ENCODE measurements at places on chromosomes 7 and 10.

- DNase-seq = no peak
These were observed 478.5 kb downstream of the GPAM start for GRCh38 chr10:111705021-111705420.

- DNase-seq = no peak
These were observed 409.3 kb downstream of the PARD3 start for GRCh38 chr10:34405611-34406462.

- DNase-seq = no peak
These were observed 799 bp downstream of the INTS1 start for GRCh38 chr7:1503390-1503789.

GRCh38 chr7:49692516-49692915, 80.9 kb upstream of the VWC2 start:
- DNase-seq = no peak

DNA sequence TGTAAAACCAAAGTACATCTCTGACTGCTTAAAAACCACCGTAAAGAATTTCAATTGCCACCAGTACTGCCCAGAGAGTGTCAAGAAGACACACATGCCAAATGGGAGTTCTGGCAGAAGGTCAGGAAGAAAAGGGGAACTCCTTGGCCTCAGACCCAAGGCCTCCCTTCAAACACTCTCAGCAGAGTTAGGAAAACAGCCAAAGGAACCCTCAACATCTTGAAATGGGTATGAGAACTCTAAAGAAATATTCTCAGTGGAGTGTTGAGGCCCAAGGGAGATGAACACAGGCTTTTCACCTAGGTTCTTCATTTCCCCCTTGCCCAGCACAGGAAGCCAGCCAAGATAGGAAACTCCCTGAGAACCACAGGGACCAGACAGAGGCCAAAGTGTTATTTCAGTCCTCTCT, 96.1 kb upstream of the ASAH2 start:
- no peak for DNase-seq

DNA sequence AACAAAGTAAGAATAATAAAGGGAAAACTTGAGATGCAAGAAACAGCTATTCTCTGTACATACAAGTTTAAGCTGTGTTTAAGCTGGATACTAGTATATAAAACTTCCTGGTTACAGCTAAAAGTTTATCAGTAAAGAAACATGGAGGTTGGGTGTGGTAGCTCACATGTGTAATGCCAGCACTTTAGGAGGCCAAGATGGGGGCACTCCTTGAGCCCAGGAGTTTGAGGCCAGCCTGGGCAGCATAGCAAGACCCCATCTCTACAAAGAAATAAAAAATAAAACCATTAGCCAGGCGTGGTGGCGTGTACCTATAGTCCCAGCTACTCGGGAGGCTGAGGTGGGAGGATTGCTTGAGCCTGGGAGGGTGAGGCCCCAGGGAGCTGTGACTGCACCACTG, 3.2 kb downstream of the RSU1 start:
- DNase-seq = no peak

- DNase-seq = no peak
These were observed 13.7 kb downstream of the PRPS1L1 start for GRCh38 chr7:18013936-18014335.

DNA sequence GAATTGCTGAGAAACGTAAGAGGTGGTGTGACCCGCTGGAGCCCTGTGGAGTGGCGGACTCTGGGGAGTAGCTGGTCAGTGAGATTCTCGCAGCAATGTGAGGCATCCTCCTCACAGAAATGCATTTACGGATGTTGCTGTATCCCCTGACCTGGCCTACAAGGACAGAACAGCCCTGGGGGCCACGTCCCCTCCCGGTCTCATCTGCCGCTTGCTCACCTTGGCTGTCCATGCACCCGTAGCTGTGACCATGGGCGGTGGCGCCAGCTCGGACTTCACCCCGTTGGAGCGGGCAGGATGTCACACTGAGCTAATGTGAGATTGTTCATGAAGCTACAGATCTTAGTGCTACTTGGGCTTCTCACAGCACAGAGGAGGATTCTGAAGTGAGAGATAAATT, 193.8 kb downstream of the EBF3 start:
- DNase-seq = no peak

GRCh38 chr7:85522070-85522469, 335.2 kb upstream of the SEMA3D start:
- DNase-seq = no peak

DNA sequence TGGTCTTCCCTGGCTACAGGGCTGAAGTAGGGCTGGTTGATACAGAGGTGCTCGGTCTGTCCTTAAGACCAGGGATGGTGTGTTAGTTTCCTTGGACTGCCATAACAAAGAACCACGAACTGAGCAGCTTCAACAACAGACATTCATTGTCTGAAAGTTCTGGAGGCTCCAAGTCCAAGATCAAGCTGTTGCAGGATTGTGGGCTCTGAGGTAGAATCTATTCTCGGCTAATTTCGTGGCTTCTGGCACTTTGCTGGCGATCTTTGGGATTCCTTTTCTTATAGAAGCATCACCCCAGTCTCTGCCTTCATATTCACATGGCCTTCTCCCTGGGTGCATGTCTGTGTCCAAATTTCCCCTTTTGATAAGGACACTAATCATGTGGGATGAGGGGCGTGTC, 112.1 kb upstream of the ITGB1 start:
- no peak for DNase-seq

DNA sequence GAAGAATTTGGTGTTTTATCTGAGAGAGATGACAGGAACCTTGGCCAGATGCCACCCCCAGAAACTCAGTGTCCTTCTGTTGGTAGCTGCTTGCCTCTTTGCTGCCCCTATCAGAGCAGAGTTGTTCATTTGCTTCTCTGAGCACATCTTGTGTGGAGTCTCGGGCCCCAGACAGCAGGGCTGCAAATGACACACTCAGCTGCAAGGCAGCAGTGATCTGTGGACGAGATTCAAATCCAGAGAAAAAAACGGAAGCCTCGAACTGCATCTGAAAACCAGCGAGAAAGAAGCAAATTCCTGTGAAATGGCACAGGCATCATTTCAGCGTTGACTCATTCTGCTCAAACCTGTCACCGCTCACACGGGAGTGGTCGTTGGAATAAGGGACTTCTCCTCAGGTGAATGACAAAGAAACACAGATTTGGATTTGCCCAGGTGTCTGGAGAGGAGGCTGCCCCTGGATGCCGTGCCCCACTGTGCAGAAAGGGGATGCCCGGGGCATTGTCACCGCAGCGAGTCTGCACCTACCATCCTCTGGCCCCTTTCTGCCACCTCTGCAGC, 144.7 kb downstream of the PFKFB3 start:
- DNase-seq = no peak

- no peak for DNase-seq
These were observed 36.3 kb downstream of the WDR11 start for GRCh38 chr10:120887482-120887881.

DNA sequence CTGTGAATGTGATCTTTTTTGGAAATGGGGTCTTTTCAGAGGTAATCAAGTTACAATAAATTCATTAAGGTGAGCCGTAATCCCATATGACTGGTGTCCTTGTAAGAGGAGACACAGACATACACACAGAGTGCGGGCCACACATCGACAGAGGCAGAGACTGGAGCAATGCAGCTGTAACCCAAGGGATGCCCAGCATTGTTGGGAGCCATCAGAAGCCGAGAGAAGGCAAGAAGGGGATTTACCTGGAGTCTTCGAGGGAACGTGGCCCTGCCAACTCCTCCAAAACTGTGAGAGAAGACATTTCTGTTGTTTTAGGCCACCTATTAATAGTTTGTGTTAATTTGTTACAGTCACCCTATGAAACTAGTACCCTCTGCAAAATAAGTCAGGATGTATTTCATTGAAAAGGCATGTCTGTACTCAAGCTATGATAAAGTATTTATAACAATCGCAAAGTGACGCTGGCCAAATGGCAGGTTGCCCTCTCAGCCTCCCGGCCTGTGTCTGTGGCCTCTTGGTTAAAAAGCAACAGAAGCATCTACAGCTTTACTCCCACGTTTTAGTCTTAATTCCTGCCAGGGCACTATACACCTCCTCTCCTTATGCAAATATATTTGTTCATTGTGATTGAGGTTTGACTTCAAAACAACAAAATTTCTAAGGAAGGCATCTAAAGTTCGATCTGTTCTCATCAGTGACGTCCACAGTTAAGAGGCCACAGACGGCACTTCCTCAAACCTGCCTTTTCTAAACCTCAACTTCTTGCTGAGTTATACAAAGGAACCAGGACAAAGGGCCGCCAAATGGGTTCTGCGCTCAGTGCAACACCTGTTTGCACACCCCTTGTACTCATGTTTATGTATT, 46.8 kb downstream of the HIPK2 start:
- DNase-seq = no peak

- DNase-seq = no peak
These were observed 35.6 kb downstream of the BTBD16 start for GRCh38 chr10:122306744-122307143.

DNA sequence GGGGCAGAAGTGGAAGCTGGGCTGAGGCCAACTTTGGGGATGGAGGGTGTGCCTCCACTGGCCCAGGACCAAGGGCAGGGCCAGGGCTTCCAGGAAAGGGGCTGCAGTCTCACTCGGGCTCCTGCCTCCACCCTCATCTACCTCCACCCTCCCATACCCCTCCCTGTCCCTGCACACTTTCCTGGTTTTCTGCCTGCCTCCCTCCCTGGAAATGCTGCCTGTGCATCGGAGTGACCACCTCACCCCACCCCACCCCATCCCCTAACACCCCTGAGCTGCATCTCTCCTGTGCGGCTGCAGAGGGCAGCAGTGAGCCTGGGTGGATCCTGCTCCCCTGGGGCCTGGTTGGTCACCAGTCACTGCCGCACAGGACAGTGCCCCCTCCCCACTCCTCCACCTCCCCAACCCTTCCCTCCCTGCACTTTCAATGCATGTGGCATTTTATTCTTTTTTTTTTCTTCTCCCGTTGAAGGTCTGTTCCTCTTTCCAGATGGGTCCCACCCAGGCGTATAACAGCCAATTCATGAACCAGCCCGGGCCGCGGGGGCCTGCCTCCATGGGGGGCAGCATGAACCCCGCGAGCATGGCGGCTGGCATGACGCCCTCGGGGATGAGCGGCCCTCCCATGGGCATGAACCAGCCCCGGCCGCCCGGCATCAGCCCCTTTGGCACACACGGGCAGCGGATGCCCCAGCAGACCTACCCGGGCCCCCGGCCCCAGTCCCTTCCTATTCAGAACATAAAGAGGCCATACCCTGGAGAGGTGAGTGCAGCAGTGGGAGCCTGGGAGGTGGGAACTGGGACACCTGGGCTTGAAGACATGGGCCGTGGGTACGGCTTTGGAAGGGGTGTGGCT, 54.1 kb upstream of the PPIF start:
- DNase-seq = no peak

DNA sequence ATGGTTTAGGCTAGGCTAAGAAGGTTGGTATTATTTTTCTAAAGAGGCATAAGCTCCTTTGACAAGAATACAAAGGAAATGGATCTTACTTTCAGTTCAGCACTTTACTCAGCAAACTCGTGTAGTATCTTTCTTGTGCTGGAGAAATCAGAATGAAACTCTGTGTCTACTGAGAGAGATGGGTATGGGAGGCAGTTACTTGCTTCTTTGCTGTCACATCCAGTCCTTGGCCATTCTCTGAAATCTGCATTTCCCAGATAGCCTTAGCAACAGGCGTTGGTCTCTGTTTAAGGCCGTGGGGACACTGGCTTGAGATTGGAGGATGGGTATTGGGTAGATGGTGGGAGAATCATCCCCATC, 180.5 kb downstream of the NRP1 start:
- no peak for DNase-seq

- DNase-seq = no peak
These were observed 668.5 kb upstream of the GALNT17 start for GRCh38 chr7:70463352-70463938.

DNA sequence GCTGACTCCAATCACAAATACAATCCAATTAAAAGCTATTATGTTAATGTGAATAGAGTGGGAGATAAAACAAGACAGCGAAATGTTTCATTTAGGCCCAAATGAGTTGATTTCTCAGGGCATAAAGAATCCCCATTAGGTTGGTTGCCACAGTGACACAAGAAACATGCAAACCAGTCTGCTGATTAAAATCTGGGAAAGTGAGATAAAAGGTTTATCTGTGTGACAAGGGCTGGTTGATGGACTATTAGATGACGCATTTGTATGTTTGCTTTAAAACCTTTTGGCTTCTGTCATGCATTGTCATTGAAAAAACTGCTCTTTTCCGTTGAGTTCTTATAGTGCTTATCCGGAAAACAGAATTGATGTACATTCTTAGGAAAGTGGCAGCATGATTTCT, 658.2 kb downstream of the GATA3 start:
- no peak for DNase-seq

GRCh38 chr7:131859147-131859821, 302.9 kb upstream of the PODXL start:
- DNase-seq = peak; percentile 25

- no peak for DNase-seq
These were observed 494.0 kb downstream of the TNS3 start for GRCh38 chr7:47087866-47088265.

GRCh38 chr10:60237977-60238758, 151.5 kb downstream of the ANK3 start:
- peak; percentile 4 for DNase-seq

DNA sequence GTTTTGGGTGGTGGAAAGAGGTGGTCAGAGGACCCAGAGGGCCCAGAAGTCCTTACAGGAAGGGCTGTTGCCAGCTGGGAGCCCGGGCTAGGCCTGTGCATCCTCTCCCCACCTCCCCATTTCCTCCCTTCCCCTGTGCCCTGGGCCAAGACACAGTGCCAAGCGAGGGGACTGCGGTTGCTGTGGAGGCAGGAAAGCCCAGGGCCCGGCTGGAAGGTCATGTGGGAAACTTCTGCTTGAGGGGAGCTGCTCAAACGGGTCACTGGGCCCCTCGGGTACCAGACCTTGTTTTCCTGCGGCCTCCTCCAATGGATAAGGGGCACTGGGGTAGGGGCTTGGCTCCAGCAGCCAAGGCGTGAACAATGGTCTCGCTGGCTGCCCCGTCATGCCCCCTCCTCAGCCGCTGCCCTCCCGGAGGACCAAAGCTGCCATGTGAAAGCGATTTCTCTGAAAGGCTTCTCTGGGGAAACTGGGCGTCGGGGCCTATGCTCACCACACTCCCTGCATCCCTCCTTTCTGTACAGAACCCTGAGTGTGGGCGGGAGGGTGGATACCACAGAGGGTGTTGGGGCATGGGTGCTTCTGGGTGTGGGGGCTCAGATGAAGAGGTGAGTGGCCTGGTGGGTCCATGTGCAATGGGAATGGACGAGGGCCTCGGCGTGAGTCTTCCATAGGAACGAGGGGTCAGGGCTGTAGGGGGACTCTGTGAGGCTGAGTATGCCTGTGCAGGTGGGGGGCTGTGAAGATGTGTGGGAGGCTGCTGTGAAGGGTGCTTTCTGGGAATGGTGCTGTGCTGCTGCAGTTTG, 135.3 kb downstream of the PTPN20 start:
- DNase-seq = no peak

DNA sequence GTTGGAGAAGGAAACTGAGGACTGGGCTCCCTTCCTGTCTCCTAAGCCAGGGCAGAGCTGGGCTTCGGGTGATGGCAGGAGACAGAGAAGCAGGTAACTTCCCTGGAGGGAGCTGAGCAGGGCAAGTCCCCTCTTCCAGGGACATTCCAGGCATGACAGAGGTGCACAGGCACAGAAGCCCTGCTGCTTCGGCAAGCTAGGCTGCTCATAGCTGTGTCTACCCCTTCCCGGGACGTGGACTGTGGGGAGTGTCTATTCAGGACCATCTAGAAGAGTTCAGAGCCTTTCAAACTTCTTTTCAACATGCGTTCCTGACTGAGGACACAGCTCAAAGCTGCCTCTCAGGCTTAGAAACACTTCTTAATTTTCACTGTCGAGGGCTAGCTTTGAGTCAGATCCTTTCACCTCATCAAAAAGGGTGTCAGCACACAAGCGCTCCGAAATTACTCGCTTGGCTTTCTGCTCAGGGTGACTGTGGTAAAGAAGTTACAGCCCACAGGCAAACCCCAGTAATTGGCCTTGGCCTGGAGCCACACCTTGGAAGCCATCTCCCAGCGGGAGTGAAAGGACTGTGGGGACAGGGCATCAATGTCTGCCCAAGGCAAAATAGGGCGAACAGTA, 63.7 kb upstream of the STEAP1B start:
- no peak for DNase-seq
